ENCODE measurements at places on chromosomes 6 and 20. TPM values are rescaled to one million over a fixed set of nuclear protein-coding genes. Genes with fewer than 3 reads are reported as not detected.

Gene KIF13A
- total RNA-seq = 66.9 TPM

Gene GLP1R
- total RNA-seq = not detected

- DNase-seq = no peak
Measured at GRCh38 chr6:106253172-106253571, 72.4 kb downstream of the ATG5 start.

DNA sequence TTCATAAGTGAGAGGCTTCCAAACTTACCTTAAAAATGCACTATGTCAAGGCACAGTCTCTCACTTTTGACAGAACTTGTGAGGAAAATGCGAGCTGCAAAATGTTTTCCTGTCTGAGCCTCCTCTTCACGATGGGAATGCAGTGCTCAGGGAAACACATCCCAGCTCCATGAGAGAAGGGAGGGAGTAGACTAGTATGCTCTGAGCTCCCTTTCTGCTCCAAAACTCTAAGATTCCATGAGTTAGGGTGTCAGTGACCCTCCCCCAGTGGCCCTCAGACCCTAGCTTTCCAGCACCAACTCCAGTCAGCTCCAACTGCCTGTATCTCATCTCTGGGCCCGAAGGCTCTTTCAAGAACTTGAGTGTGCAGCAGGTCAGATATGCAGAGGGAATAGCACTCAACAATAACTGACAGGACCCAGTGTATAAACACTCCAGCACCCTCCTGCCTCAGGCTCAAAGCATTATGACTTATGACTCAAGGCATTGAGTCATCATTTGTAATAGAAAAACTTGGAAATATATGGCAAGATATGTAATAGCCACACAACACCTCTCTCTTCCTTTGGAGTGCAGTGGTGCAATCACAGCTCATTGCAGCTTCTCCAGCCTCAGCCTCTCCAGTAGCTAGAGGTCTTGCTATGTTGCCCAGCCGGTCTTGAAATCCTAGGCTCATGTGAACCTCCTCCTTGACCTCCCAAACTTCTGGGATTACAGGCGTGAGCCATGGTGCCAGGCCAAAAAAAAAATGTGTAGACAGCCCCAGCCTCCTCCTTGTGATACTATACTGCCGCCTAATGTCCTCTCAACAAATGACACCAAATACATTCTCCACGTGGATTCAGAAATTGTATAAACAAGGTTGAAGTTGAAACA, 16.7 kb upstream of the ENTPD6 start:
- DNase-seq = peak; percentile 37

Gene C20orf144
- total RNA-seq = not detected

Gene OR2J2
- not detected for total RNA-seq

Gene ZBP1
- 0.46 TPM for total RNA-seq

DNA sequence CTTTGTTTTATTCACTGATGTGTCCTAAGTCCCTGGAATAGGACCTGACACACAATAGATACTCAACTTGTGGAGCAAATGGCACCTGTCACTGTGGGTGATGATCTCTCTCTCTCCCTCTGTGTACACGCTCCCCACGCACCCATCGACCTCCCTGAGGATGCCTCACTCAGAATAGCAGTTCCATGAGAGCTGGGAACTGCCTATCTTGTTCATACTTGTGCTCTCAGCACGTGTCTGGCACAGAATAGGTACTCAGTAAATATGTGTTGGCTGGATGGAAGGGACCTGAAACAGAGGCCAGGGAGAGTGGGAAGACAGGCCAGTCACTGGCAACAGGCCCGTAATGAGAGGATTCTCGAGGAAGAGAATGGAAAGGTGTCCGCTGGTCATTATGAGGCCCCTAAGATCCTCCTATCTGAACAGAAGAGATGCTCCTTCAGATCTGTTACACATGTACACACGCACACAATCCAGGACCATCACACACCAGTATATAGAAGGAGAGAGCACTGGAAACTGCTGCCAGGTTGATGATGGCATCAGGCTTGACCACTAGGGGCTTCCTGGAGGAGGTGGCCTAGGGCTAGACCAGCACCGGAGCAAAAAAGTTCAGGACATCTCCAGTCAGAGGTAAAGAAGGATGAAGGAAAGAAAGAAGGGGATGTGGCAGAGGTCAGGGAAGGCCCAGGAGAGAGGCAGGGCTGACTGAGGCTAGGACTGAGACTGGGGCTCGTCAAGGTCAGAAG, 30.9 kb downstream of the VEGFA start:
- DNase-seq = no peak

DNA sequence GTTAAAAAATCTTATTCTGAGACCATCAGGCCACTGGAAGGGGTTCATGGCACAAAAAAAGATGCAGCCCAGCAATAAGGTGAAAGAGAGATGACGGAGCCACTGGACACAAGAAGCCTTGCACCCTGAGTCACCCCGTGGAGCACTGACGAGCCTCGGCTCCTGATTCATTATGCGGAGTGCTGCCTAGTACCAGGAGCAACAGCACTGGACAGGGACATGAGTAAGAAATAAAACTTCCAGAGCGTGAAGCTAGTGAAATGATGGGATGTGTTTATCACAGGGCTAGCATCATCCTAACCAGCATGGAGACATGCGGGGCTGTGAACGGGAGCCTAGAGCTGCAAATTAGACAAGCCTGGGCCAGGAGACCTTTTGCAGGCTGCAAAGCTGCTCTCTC, 53.3 kb downstream of the RNASET2 start:
- no peak for DNase-seq

DNA sequence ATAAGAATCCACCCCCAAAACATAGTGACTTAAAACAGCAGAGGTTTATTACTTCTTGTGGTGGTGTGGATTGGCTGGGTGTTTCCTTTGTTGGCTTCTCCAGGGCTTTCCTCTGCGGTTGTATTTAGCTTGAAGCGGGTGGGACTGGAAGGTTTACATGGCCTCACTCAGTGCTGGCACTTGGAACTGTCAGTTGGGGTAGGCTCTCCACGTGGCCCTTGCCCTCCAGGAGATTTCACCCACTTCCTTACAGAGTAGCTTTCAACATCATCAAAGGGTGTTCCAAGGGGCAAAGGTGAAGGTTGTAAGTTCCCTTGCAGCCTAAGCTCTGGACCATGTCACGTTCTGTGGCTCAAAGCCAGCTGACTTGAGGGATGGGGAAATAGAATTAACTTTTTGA, 32.5 kb upstream of the NKX2-2 start:
- DNase-seq = no peak

DNA sequence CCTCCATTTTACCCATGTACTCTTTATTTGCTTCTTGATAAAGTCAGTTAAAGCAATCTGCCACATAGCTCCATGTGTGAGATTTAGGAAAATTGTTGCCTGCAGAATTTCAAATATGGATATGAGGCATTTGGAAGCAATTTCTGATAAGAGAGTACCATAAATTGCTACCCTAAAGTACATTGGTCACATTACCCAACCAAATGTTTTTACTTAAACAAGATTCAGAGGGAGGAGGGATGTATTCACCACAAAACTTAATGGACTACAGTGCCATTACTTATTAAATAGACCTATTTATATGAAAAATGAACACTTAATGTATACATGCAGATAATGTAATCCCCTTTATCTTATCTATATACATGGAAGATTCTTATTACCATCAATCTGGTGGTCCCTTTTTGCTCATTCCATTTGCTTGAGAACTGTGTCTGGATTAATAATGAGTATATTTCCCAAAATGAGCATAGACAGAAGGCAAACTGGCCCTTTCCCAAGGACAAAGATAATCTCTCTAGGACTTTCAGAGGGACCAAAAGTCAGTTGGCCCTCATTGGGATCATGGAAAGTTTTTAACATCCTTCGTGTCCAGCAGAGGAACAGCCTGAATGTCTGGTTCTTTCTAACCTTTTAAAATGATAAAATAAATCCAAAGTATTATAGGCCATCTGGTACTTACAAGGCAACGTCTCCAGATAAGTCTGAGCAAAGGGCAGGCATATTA, 526.4 kb downstream of the CBLN4 start:
- no peak for DNase-seq

DNA sequence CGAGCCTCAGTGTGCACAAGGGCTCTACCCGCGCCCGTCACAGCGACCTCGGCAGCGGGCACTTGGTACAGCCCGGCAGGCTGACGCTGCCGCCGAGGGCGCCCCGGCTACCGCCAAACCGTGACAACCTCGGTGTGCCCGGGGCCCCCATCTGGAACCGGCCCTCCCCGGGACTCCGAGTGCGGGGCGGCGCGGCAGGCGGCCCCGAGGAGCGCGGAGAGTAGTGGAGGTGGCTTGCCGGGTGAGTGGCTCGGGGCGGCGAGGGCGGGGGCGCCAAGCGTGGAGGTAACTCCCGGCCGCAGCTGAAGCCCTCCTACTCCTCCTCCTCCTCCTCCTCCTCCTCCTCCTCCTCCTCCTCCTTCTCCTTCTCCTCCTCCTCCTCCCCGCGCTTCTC, at the start of gene ISM1:
Gene ISM1, plus strand, starts transcription at position 371 of the 394 bp plus-strand sequence. CDS start 503 bp downstream, outside the sequence.
- DNase-seq = peak; percentile 18

Gene HTR1B
- not detected for total RNA-seq

GRCh38 chr6:75563032-75563431, 38.6 kb upstream of the SENP6 start:
- DNase-seq = no peak

- DNase-seq = no peak
Measured at GRCh38 chr20:61024390-61024789, 227.7 kb upstream of the CDH4 start.

DNA sequence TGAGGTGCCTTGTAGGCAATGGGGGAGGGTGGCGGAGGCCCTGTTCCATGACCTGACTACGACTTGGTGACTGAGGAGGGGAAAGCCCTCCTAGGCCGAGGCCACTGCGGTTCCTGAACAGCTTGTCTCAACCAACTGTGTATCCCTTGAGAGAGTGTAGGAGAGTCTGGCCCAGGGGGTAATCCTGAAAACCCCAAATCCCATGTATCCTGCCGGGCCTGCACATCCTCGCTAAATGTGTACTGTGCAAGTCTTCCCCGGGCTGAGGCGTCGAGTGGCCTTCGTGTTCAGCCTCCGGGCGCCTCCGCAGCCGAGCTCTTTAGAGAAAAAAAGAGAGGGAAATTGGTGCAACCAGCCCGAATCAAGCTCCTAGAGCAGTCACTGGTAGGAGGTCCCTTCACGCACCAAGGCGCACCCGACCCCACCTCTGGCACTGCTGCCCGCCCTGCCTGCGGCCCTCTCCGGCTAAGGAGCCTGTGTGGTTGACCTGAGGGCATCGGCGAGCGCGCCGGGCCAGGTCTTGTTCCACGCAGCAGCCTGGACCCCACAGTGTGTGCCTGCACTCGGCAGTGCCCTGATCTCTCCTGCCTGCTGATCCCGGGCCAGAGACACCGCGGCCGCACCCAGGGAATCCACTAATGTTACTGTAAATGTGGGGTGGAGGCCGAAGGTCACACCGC, 7.3 kb downstream of the SIM1 start:
- no peak for DNase-seq

Gene GINM1
- total RNA-seq = 69.1 TPM

- DNase-seq = no peak
Measured at GRCh38 chr6:80249897-80250296, 143.4 kb downstream of the BCKDHB start.

Gene CGA
- not detected for total RNA-seq

Gene SERAC1
- total RNA-seq = 9.7 TPM

Gene ARFGEF3
- 0.88 TPM for total RNA-seq

DNA sequence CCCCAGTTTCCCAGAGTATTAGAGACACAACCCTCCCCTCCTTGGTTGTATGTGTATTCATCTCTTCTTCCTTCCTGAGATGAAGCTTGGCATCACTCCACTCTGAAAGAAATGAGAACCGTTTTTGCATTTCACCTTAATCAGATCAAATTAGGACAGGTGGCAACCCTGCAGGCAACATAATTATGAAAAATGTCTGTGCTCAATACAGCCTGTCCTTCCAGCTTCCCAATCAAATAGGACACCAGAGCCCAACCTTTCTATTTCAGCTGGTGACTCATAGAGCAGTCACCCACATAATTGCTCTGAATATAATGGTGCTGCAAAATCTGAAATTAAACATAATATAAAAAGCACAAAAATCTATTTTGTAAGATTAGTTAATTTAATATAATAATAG, 310.2 kb upstream of the AGPAT4 start:
- DNase-seq = no peak

- no peak for DNase-seq
Measured at GRCh38 chr6:101232961-101233360, 160.5 kb upstream of the GRIK2 start.

DNA sequence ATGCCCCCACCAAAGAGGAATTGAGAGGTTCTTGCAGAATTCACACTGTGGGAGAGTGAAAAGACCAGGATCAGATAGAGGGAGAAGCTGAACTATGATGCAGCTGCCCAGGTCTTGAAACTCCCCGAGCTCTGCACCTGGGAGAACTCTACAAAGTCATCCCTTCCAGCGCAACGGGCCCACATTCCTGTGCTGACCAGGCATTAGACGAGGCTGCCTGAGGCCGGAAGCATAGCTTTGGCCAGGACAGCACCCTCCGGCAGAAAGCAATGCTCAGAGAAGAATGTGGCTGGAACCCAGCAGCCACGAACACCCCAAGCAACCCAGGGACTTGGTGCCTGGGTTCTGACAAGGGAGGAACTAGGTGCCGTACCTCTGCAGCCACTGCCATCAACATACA, 281.5 kb upstream of the CDH4 start:
- no peak for DNase-seq

Gene CCDC170
- 0.29 TPM for total RNA-seq

Measured in uterus (tissue), 4 donors.